ENCODE measurements at places on chromosomes 2 and 18. TPM values are rescaled to one million over a fixed set of nuclear protein-coding genes. Genes with fewer than 3 reads are reported as not detected.

The VWC2L gene
- polyA plus RNA-seq: not detected

The RGPD3 gene
- polyA plus RNA-seq: 0.09 TPM

The OXER1 gene
- polyA plus RNA-seq: 10.0 TPM

The PLEKHM3 gene
- 15.8 TPM for polyA plus RNA-seq

The LAMA3 gene
- 136 TPM for polyA plus RNA-seq

The CD28 gene
- 3.2 TPM for polyA plus RNA-seq

Measured in right lung (tissue), 10 donors.